Fibroblast of skin of left biceps (primary cell): ENCODE measurements at places on chromosomes 2 and 18.
A peak's percentile ranks its signal among the peaks of the same experiment; 100 is the strongest.

DNA sequence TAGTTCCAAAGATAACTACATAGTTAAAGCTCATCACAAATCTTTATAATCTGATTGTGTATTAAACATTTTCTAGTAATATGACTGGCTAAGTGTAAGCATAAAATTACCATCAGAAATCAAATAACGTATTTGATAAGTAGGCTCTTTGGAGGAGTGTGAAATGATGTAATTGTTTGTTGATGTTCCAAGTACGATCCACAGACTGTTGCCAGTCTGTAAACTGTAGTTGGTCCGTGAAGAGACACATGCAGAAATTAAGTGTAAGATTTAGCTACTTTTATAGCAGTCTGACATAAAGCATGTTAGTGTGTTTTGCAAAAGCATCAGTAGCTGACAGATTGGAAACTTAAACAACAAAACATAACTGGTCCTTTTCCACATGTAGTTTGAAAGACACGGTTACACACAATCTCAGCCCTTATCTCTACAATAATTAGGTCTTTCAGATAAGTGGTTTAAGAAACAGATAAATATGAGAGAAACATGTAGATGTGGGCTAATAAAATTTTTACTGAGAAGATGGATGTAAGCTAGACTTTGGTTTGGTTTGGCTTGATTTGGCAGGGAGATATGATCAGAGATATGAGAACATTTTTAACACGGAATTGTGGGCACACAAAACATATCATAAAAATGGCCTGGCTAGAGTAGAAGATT lies 115.0 kb upstream of the EPB41L5 start:
- no peak for DNase-seq

- DNase-seq, result no peak
Measured at GRCh38 chr2:176819306-176819705, 393.3 kb upstream of the HNRNPA3 start.

DNA sequence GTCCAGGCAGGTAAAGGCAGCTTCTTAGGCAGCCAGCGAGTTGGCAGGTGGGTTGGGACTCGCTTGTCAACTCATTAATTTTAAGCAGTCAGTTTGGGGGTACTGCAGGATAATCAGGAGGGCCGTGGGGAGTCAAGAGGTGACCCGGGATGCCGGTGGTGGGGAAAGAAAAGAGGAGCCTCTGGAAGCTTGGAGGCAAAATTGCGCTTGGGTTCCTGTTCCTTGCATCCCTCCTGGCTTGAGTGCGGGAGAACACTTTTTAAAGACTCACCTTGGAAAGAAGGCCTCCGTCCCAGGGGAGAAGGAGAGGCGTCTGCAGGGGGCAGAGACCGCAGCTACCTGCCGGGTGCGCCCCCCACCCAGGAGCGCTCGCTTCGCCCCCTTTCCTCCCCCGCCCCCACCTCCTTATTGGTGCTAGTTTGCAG lies at the start of gene KCNJ3:
Gene KCNJ3, plus strand, starts transcription at position 400 of the 425 bp plus-strand sequence. CDS start 81 bp downstream, outside the sequence.
- no peak for DNase-seq

DNA sequence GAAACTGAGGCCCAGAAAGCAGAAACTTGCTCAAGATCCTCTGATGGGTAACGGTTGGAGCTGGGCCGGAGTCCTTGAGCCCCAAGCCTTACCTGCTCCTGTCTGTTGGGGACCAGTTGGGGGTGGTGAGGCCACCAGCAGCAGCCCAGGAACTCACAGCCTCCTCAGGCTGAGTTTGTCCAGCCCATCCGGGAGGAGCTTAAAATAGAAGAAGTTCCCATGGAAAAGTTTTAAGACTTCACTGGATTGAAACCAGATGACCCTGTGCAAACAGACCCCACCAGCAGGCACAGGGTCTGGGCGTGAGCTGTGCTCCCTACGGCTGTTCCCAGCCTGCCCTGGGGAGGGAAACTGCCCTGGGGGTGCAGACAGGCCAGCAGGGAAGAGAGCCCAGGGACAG lies 40.6 kb upstream of the FOSL2 start:
- DNase-seq, result no peak

GRCh38 chr2:216687646-216688045 lies 7.7 kb downstream of the IGFBP5 start:
- no peak for DNase-seq

DNA sequence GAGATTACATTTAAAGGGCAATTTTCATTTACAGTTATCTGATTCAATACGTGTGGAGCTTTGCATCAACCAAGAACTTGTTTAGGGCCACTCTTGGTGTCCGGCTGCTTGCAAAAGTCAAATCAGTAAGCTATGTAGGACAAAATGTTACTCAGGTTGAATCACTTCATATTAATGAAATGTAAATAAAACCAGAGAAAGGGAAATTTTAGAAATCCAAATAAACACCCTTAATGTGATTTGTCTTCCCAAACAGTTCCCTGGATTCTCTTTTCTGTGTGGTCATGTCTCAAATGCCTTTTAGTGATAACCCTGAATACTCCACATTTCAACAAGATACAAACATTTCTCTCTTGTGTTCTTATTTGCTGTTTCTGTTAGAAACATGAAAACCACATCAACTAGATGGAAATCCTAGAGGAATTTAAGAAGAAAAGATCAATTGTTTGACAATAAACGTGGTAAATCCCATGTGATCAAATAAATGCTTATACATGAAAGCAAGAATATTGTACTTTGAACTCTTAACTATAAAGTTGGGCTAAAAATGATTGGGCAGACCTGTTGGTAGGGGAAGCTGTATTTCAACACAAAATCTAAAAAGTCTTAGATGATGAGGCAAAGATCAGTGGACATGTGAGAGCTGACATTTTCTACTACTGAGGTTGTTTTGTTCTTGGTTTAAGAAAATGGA lies 101.3 kb downstream of the CDC42EP3 start:
- DNase-seq, result no peak

DNA sequence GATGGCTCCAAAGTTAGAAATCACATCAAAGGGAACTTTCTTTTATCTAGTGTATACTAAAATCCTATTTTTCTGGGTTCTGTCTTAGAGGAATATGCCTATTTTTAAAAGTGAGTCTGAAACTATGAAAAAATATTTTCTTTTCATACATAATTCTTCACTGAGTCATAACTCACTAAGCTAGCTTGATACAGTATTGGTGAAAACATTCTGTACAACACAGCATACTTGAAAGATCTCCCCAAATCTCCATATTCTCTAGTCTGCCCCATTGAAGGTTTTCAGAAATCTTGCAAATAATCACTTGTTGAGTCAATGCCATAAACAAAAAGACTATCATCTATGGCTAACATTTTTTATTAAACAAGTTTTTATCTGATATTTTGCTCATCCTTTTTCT lies 44.5 kb downstream of the COL3A1 start:
- DNase-seq, result peak; percentile 22

DNA sequence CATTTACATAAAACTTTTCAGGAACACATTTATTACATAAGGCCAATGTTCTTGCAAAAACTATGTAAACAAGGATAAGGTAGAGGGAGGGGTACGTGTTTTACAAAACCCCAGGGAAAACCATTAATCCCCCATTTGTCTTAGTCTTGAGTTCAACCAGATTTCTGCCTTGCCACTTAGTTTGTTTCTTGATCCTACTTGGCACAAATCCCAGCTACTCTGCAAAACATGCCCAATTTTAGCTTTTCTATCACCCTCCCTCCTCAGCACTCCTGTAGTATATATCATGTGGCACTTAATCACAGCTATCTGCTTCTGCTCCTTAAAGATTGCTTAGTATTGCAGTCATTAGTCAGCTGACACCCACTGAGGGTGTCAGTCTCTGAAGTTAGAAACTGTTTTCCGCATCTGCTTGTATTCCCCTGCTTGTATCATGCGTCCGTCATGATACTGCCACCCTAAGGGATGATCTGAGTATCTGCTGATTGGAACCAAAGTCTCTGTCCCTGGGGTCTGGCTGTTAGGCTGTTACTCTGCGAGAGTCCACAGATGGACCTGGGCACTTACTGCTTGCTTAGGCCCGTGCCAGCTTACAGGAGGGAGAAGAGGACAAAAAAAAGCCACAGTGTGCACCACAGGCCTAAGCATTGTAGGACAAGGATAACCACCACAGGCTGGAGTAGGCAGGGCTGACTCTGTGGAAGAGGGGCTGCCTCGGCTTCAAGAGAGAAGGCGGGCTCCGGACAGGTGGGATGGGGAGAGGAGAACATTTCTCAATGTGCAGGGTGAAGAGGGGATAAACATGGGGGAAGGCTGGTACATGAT lies 82.2 kb downstream of the EPAS1 start:
- DNase-seq, result peak; percentile 26

- peak; percentile 15 for DNase-seq
Measured at GRCh38 chr2:164981217-164981990, 26.1 kb upstream of the SLC38A11 start.

DNA sequence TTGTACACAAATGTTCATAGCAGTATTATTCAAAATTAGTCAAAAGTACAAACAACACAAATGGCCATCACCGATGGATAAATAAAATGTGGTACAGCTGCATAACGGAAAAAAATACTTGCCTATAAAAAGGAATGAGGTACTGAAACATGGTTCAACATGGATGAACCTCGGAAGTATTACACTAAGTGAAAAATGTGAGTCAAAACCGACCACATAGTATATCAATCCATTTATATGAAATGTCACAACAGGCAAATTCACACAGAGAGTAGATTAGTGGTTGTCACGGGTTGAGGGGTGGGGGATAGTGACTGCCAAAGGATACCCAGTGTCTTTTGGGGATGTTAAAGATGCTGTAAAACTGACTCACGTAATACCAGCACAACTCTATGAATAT lies 3.5 kb downstream of the SS18 start:
- no peak for DNase-seq

- DNase-seq, result no peak
Measured at GRCh38 chr18:3086871-3087270, 73.9 kb upstream of the LPIN2 start.

DNA sequence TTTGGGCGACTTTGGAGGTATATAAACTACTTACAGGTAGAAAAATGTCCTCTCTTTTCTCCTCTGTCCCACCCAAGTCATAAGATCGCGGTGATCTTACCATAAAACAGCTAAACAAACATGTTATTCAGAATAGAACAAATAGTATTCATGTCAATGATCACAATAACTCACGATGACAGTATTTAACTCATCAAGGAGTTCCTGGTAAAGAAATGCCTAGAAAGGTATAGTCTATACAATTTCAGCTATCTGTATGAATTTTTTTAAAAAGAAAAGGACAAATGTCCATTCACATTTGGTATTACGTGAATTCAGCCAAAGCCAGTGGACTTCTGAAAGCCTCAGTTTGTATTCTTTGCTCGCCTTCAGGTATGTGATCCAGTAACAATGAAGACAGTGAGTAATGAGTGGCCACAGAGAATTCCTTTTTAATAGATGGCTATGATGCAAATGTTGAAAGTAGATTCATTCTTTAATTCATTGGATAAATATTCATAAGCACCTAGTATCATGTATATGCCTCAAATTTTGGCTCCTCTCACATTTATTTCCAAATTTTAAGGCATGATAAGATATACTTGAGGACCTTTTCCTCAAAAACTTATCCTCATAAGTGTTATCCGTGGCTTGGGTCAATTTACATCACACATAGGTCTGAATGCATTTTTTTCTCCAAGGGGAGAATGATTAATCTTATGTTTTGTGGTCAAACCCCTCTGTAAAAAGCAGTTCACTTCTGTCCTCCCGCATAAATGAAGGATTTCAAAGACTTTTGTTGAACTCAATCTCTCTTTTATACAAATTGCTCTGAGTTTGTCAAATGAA lies 20.3 kb downstream of the ABCB11 start:
- DNase-seq, result no peak

- DNase-seq, result no peak
Measured at GRCh38 chr2:183260527-183260926, 136.3 kb downstream of the NUP35 start.

DNA sequence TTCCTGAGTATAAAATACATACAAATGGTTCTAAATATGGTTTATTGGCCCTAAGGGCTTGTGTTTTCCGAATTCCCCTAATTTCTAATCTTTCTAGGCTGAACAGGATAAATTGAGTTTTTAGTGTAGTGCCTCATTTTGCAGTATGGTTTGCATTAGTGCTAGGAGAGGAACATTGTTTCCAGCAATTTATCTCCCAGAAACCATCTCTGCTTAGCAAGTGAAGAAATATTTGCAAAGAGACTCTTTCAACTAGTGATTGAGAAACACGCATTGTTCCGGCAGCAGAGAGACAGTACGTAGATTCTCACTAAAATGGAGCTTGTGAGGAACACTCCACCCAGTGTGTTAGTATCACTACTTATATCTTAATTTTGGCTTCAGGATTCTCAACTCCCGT lies 177.8 kb upstream of the EPAS1 start:
- DNase-seq, result peak; percentile 74

DNA sequence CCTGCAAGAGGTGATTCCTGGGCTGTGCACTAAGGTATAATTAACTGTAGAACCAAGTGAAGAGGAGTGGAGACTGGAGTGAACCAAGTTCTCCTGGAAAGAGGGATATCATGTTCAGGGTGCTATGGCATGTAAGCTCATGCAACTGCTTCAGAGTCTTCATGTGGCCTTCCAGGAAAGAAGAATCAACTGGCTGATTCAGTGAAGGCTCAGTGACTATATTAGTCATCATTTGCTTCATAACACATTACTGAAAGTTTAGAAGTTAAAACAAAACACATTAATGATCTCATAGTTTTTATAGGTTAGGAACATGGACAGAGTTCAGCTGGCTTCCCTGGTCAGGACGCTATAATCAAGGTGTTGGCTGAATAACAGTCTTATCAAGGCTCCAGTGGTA lies 1200.8 kb upstream of the GYPC start:
- DNase-seq, result no peak

GRCh38 chr2:179855673-179856072 lies 5.7 kb downstream of the ZNF385B start:
- no peak for DNase-seq

DNA sequence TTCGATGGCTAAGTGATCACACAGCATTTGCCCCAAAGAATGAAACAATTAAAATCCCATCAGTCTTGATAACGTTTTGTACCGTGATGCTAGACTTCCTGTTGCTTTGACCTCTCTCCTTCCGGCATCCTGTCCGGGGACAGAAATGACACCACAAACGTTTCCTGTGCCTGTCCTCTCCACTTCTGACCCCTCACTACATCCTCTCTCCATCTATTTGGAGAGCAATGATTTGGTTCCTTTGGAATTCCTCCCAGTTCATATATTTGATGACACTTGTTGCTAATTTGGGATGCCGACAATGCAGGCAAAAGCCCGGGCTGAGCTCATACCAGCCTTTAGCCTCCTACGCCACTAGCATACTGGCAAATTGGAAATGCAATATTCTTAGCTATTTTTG lies 151.2 kb upstream of the CCDC68 start:
- DNase-seq, result no peak

DNA sequence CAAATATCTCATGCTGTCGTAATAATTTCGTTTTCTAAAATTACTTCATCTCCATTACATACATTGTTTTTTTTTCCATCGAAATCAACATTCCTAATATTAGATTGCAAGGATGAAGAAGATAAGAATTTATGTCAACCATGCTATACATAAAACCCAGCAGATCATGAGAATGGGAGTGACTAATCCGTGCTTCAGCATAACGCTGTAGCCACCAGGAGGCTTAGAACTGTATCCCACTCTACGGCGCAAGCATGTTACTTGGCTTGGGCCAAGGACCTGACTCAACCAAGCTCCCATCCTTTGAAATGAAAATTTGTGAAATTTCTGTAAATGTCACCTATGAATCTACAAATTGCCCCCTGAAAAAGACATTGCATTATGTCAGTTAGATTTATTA lies 392.5 kb downstream of the FIGN start:
- DNase-seq, result no peak
